ENCODE measurements at places on chromosomes 1 and 21.

GRCh38 chr21:41583274-41583790 is 75.4 kb upstream of the TMPRSS2 start:
- DNase-seq, result no peak

DNA sequence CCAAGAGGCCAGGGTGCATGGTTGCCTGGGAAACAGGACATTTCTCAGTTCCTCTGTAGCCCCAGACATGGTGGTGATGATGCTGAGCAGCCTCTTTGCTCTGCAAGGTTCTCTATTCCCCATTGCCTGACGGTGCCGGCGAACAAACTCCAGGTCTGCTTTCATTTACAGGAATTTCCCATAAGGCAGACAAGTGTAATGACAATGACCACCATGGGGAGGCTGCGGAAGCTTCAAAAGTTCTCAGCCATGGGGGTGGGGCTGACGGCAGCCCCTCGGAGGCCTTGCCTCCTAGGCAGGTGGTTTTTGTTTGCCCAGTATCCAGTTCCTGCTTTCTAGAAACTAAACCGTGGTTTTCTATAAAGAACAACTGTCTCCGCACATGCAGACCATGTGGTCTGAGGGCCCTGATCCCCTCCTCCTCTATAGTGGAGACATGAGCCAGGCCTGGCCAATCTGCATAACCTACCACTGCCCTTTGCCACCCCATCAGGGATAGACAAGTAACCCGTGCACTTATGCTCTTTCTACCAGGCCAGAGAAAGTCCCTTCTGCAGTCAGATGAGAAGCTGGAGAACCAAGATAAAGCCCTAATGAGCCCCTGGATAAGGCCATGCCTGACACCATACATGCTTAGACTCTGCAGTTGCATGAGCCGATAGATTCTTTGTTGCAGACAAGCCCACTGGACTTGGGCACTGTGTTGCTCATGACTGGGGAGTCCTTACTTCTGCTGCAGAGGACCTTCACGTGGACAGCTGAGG is 54.1 kb downstream of the LDLRAD2 start:
- DNase-seq, result peak; percentile 15

DNA sequence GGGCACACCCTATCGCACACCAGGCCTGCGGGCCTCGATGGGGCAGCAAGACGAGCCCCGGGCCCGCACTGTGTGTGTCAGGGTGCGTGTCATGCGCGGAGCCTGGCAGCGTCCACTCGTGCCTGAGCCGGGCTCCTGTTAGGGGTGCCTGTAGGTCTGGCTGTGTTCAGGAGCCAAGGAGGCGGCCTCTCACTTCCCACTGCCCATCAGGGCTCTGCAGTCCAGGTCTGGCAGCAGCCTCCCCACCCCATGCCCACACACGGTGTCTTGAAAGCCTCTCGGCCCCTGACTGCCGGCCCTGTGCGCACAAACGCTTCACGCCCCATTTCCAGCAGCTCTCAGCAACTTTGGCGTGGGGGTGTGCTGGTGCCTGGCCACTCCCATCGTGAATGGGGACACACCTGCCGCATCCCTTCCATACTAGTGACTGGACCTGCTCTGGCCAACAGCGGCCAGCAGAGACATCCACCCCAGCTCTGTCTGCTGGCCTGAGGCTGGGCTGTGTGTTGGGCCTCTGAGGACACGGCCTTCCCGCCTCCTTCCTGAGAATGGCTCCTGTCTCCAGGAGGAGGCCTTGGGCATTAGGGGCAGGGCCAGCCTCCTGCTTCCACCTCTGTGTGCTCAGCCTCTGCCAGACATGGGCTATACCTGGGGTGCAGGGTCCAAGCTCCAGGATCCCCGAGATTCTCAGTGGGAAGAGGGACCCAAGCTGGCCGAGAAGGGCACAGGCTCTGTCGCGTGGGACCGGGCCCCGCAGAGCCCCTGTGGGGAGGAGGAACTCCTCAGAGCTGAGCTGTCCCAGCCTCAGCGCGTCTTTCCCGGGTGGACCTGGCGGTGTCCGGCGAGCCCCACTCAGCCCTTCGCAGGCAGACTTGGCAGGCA is 41.8 kb upstream of the ACTRT2 start:
- no peak for DNase-seq

- no peak for DNase-seq
These were observed 2.4 kb upstream of the NUDT17 start for GRCh38 chr1:145843031-145843430.

DNA sequence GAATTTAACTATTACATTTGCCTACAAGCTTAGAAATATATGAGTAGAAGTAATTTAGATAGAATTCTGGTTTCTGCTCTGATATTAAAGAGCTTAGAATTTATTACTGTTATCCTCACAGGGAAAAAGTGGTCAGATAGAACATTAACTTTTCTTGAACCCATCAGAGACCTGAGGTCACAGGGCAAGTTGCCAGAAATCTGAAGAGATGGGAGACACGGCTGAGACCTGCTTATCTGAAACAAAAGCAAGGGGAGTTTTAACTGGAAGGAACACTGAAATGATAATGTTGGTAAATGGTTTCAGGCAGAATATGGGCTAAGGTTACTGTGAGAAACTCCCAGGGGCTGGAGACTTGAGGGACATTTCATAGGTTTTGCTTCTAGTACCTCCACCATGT is 28.0 kb upstream of the USP25 start:
- no peak for DNase-seq

Measured in A673 (cell line).